Esophagus squamous epithelium (tissue), 5 donors: ENCODE measurements at places on chromosomes 16 and 17.

DNA sequence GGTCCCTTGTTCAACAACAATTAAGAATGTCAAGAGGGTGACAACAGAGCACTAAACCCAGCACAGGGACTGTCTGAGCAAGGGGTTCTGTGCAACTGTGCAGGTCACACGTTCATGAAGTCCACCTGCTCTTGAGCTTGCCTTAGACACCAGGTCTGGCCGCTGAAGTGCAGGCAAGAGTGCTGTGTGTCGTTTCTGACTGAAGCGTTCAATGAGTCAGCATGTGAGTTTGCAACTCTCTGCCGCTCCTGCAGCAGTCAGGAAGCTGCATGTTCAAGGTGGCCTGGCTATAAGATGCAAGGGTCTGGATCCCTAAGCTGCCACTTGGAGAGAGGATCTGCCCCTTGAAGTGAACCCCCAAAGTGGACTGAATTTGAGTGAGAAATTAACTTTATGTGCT, 332.7 kb upstream of the HSBP1 start:
- no peak for DNase-seq

DNA sequence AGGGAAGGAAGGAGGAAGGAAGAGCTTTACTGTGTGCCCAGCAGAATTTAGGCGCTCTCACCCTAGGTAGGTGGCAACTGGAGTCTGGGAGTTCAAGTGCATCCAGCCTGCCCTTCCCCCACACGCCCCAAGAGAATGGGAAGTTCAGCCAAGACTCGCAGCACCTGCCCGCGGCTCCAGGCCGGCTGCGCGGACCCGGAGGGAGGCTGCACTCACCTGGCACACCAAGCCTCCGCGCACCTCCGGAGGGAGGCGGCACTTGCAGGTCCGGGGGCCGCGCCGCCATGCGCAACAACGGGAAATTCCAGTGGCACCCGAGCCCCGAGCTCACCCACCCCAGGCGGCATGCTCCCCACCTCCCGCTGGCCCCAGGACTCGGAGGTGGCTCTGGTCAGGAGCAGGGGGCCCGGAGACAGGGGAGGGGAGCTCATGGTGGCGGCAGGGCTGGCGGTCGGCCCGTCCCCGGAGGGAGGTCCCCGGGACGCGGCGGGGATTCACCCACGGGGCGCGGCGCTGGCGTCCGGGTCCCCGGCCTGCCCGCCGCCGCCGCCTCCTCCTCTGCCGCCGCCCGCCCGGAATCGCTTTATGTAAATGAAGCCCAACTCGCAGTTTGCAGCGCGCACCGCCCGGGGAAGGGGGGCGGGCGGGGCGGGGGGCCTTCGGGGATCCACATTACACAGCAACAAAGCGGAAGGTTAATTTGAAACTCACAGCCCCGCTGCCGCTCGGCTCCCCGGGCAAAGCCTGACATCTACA, at the start of gene ZFHX3:
Gene ZFHX3 (minus strand): TSS at position 593 of the 756 bp plus-strand sequence. CDS start 87,983 bp downstream, outside the sequence.
- DNase-seq: no peak

DNA sequence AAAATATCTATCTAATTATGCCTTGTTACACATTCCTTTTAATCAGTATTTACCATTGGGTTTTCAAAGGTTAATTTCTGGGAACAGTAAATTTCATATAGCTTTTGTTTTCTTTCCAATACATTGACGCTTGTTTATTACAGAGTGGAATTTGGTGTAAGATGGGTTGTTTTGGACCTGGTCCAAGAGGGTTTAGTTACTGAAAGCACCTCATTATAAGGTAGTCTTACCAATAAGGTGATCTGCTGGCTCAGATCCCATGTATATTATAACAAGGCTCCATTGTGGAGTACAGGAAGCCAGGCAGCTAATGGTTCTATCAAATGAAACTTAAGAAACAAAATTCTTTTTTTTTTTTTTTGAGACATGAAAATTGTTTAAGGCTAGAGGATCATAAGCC, 87.3 kb upstream of the NACA2 start:
- no peak for DNase-seq

DNA sequence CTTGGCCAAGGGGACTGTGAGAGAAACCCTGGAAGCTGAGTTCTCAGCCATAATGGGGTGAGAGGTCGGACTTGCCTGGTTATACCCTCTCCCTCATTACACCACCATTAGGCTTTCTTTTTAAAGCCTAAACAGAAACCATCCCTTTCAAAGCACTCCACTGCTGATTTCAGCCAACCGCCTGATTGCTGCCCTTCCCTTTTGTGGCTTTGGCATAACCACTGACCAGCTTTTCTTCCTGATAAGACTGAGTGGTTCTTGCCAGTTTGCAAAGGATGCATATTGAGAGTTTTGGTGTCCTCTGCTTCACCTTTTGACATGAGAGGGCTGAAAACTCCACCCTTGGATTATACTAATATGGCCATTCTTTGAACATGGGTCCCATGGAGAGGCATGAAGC, 308.2 kb upstream of the GOT2 start:
- no peak for DNase-seq

DNA sequence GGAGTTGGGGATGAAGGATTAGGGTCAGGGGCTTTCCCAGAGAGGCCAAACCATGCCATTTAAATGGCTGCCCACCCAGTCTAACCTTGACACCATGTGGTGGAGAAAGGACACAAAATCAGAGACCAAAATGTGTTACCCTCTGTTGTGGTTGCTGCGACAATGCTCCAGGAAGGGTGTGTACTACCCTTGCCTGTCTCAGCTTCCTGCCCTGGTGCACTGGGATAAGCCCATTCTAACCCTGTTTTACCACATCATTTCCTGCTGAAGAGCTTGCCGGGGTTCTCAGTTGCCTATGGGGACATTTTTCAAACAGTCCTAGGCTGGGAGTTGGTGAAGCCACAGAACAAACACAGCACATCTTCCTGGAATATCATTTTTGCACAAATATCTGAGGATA, 4.9 kb downstream of the OR4D1 start:
- DNase-seq: no peak

- no peak for DNase-seq
Observed at GRCh38 chr17:2595716-2596115, 2.3 kb downstream of the PAFAH1B1 start.

DNA sequence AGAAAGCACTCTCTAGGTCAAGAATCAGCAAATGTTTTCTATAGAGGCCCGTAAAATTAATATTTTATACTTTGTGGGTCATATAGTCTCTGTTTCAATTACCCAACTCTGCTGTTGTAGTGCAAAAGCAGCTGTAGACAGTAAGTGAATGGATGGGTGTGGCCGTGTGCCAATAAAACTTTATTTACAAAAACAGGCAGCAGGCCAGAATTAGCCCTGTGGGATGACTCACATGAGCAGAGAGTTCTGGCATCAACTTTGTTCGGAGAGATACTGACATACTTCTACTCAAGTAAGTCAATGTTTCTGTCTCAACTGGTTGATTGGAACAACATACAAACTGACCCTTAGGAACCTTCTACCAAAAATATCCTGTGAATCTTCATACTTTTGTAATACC, 616.2 kb downstream of the MAF start:
- DNase-seq: no peak

DNA sequence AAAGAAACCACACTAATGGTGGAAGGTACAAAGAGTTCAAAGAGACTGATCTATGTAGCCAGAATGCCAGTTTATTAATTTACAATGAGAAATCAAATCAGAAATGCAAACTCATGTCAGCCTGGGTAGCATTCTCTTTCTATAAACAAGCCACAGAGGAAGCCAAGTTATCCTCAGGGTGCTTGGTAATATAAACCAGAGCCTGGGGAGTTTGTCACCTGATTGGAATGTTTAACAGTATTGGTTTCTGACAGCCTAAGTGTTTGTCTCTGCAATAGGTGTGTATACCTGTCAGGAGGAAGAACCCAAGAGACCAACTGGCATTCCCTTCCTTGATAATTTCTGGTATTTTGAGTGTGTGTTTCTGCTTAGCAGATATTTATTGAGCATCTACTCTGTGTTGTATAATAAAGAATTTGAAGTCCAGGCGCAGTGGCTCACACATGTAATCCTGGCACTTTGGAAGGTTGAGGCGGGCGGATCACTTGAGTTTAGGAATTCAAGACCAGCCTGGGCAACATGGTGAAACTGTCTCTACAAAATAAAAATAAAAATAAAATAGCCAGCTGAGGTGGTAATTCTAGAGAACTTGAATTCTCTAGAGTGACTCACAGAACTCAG, 3.1 kb upstream of the C17orf58 start:
- DNase-seq: no peak

DNA sequence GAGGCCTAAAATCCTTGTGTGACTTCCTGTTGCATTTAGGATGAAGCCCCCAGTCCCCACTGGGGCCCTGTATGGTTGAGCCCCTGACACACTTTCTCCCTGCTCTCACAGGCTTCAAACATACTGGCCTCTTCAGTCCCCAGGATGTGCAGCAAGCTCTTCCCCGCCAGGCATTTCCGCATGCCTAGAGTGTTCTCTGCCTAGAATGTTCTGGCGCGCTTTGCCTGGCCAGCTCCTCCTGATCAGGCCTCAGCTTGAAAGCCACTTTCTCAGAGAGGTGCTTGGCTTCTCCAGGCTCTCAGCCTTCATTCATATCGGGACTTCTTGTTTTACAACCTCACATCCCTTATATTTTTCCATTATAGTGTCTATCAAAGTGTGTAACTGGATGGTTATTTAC, 123.7 kb downstream of the SPACA3 start:
- DNase-seq: no peak

- DNase-seq: no peak
Observed at GRCh38 chr17:31250229-31250628, 46.8 kb downstream of the OMG start.

DNA sequence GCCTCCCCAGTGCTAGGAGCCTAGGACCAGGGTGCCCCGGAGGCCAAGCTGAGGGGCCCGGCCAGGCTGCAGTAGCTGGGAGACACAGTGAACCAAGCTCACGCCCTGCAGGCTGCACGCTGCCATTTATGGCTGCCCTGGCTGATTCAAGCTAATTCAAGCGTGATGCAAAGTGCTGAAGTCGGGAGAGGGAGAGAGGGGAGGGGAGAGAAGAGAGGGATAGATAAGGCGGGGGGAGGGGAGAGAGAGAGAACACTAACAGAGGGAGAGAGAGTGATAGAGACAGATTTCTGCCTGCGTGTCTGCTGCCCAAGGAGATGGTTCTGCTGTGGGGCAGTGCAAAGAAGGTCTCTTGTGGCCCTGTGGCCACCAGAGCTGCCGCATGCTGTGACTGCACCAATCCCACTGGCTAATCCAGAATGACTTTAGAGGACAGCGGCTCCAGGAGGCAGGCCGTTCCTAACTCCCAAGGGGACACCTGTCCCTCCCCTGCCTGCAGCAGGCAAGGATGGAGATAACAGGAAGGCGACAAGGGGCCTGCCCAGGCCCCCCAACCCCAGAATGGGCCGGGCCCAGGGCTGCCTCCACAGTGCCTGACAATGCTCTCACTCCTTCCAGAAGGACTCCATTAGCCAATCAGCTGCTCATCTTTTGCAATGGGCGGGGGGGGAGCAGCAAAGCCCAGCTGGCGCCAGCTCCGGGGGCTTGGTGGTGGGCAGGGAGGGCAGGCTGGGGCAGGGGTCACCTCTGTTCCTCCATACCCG, 12.9 kb downstream of the MXRA7 start:
- no peak for DNase-seq

DNA sequence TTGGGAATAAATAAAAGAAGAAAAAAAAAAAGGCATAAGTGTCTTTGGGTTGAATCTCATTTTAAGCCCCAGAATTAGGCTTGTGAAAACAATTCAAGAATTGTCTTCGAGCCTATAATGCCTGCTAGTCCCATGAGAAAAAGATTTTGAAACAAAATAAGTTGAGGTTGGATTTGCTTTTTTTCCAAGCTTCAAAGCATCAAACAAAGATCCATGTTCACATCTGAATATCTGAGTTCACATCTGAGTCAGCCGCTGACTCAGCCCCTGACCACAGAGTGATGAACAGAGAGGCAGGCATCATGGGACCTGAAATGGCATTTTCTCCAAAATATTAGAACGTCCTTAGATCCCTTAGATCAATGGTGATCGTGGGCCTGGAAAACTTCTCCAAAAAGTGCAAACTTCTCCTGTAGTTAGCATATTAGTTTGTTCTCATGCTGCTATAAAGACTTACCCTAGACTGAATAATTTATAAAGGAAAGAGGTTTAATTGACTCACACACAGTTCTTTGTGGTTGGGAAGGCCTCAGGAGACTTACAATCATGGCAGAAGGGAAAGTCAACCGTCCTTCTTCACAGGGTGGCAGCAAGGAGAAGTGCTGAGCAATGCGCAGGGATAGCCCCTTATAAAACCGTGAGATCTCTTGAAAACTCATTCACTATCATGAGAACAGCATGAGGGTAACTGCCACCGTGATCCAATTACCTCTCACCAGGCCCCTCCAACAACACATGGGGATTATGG, 294.6 kb upstream of the HSBP1 start:
- DNase-seq: no peak

- DNase-seq: no peak
Observed at GRCh38 chr17:61405686-61406536, 6.3 kb downstream of the TBX2 start.

DNA sequence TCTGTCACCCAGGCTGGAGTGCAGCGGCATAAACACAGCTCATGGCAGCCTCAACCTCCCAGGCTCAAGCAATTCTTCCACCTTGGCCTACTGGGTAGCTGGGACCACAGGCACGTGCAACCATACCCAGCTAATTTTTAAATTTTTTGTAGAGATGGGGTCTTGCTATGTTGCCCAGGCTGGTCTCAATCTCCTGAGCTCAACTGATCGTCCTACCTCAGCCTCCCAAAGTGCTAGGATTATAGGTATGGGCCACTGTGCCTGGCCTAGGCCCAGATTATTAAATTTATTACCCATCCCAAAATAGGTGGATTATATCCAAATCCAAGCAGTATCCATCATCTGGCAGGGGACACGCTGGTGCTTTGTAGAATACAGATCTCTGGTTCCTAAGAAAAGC, 53.8 kb downstream of the METTL16 start:
- DNase-seq: no peak

- no peak for DNase-seq
Observed at GRCh38 chr17:42225646-42226045, 31.4 kb upstream of the GHDC start.

GRCh38 chr16:77540646-77541045, 105.8 kb upstream of the ADAMTS18 start:
- DNase-seq: no peak

GRCh38 chr16:81128726-81129524, 32.7 kb upstream of the GCSH start:
- no peak for DNase-seq

GRCh38 chr17:65627891-65628643, 66.6 kb upstream of the AXIN2 start:
- no peak for DNase-seq
